Stimulated activated CD4-positive, alpha-beta T cell treated with anti-CD3 and anti-CD28 coated beads, Interleukin-4, amount 100 ng/mL, for 1 hour (primary cell): ENCODE measurements at places on chromosomes 5 and 9.

- no peak for DNase-seq
Observed at GRCh38 chr5:151351671-151352070, 4.3 kb upstream of the SLC36A2 start.

GRCh38 chr5:36646507-36647023, 40.2 kb downstream of the SLC1A3 start:
- no peak for DNase-seq

GRCh38 chr9:130996676-130997394, 12.1 kb upstream of the LAMC3 start:
- DNase-seq: no peak

DNA sequence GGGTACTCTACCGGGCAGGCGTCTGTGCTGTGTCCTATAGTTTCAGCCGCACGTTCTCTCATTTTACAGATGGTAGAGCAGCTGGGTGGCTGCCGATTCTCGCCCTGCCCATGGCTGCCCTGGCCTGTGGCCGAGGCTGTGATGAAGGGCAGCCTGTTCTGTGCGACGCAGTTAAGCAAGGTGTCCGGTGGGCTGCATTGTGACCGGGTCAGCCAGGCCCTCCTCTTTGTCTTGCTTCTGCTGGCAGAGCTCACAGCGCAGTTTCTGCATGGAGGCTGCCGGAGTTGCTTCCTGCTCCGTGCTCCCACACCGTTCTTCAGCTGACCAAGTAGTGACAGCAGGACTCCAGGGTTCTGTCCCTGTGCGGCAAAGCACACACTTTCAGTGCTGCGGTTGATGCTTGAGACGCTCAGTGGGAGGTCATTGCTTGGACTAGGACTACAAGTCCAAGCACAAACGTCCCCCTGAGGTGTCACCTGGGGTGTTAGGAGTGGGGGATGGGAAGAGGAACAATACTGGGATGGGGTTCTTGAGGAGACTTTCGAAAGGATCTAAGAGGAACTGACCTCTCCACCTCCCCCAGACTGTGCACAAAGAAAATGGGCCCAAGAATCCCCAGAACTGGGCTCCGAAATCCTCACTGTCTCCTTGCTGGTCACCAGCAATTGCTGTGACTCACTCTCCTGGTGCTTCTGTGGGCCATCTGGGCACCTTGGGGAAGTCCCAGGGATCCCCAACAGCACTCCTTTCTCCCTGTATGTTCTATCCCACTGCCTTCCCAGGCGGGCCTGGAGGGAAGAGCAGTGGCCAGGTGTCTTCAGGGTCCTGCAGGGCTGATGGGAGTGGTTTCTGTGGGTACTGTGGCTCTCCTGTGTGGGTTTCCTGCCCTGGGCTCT, 58.2 kb downstream of the GADD45G start:
- no peak for DNase-seq

DNA sequence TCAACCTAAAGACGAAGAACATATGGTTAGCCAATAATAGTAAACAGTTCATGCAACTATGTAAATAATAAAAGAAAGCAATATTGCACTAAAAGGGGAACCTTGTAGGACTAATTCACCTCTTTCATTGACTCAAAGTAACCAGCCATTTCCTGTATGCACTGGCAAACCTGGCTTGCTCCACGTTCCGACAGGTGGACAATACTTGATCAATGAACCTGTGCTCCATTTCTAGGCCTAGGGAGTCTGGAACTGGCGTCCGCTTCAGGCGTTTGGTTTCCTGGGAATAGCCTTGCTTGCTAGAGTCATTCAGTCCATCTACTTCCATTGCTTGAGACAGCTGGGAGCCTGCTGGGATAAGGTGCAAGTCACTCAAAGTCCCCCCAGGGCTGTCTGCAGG, 41.6 kb downstream of the PTAR1 start:
- no peak for DNase-seq

DNA sequence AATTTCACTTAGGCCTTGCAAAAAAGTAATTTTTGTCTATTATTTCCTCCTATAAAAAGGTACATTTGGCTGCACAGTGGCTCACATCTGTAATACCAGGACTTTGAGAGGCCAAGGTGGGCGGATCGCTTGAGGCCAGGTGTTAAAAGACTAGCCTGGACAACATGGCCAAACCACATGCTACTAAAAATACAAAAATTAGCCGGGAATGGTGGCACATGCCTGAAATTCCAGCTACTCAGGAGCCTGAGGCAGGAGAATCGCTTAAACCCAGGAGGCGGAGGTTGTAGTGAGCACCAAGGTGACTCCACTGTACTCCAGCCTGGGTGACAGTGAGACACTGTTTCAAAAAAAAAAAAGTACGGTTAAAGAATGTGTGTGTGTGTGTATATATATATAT, 15.7 kb downstream of the NUP155 start:
- DNase-seq: no peak

- DNase-seq: no peak
Observed at GRCh38 chr5:72441862-72442540, 65.2 kb downstream of the ZNF366 start.

DNA sequence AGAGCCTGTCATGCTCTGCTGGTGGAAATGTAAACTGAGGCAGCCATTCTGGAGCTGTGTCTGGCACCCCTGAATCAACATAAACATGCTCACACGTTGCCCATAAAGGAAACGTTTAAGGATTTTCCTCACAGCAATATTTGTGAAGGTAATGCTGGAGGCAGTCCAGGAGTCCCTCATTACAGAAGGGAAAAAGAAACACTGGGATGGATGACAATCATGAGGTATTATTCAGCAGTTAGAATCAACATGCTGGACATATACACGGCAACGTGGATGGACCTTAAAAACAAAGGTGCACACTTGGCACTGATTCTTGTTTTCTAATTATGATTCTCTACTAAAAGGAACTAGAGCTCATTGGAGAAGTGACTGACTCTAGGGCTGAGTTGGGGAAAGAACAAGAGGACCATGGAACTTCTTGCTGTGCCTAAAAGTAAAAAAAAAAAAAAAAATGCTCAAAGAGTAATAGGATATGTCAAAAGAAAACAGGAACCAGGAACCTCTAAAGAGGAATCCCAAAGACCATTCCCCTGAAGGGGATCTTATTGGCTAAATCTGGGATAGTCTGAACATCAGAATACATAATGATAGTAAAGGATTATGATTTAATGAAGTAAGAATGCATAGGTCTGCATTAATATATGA, 18.6 kb downstream of the B4GALT1 start:
- no peak for DNase-seq
